Uterus (tissue), 4 donors: ENCODE measurements at places on chromosomes 12 and 14. TPM values are rescaled to one million over a fixed set of nuclear protein-coding genes. Genes with fewer than 3 reads are reported as not detected.

GRCh38 chr12:2343681-2344080 is 290.9 kb downstream of the CACNA1C start:
- DNase-seq, result no peak

- DNase-seq, result no peak
Observed at GRCh38 chr14:61668282-61668681, 27.0 kb upstream of the HIF1A start.

DNA sequence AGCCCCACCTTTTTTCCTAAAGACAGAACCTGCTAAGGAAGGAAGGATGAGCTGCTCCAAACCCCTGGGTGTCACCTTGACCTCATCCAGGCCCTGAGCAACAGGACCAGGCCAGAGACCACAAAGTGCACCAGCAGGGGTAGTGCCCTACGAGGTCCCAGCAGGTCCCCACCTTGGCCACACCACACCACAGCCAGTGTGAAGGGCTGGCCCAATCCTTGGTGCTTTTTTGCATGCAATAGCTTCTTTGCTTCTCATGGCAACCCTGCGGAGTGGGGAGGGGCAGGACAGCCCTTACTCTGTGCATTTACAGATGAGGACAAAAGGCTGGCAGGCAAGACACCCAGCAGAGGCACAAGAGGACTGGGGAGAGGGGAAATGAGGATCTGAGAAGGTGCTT is 352.6 kb downstream of the BCL11B start:
- no peak for DNase-seq

GRCh38 chr12:20572451-20572850 is 122.7 kb upstream of the SLCO1C1 start:
- no peak for DNase-seq

- DNase-seq, result no peak
Observed at GRCh38 chr14:77746064-77746702, 14.8 kb downstream of the SNW1 start.

DNA sequence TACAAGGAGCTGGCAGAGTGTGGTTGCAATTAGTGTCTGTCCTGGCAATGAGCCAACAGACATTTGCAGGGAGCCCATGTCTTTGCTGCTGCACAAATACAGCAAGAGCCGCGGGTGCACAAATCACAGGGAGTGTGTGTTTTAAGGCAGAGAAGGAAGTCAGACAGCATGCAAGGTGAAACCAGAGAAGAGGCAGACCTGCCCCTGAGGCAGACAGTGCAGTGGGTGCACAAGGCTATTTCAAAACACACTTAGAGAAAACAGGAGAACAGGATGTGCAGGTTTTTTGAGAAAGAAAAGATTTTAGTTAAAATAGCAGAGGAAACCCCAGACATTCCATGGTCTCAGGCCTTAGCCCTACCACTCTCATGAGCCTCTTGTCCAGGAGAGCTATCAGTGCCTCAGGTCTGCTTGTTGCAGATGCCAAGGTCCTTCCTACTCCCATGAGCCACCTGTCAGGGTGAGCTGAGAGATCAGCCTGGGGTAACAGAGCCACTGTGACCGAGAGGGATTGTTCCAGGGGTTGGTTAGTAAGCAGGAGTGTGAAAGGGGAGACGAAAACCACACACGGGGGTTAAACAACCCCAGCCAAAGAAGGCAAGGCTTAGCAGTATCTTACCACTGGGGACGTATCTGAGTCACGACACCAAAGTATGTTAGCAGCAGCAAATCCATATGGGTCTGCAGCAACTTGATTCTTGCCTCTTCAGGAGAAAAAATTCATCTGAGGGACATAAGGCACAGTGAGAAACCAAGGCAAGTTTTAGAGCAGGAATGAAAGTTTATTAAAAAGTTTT is 78.1 kb downstream of the C14orf132 start:
- DNase-seq, result no peak

DNA sequence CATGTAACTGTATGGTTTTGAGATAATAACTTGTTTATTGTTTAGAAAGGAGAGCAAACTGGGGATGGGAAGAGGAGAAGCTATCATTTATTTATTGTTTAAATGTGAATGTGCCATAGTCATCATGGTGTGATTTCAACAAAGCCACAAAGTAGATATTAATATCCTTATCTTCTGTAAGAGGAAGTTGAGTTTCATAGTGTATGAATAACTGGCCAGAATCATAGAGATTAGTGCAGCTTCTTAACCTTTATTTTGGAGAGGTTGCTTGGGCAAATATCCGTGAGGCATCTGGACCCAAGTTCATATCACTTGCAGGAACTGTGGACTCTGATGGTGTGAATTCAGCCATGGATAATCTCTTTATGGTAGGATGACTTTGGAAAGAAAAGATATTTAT is 26.8 kb upstream of the LYZ start:
- DNase-seq, result no peak

- DNase-seq, result no peak
Observed at GRCh38 chr12:73383584-73384222, 1111.5 kb downstream of the TRHDE start.

KLRC2 gene
- total RNA-seq, result not detected

SMOC1 gene
- 0.59 TPM for total RNA-seq

CCDC59 gene
- 54.7 TPM for total RNA-seq

FAIM2 gene
- total RNA-seq, result 11.9 TPM

ALG10 gene
- total RNA-seq, result 9.1 TPM

ANKRD33 gene
- total RNA-seq, result not detected

MIP gene
- not detected for total RNA-seq

MED13L gene
- total RNA-seq, result 189 TPM
